NCI-H1417 (cell line): ENCODE measurements at places on chromosomes 5 and 9.

- DNase-seq, result no peak
These were observed 62.4 kb downstream of the SHC3 start for GRCh38 chr9:89116064-89116804.

- DNase-seq, result no peak
These were observed 280.5 kb upstream of the ADAMTS16 start for GRCh38 chr5:4859500-4860235.

DNA sequence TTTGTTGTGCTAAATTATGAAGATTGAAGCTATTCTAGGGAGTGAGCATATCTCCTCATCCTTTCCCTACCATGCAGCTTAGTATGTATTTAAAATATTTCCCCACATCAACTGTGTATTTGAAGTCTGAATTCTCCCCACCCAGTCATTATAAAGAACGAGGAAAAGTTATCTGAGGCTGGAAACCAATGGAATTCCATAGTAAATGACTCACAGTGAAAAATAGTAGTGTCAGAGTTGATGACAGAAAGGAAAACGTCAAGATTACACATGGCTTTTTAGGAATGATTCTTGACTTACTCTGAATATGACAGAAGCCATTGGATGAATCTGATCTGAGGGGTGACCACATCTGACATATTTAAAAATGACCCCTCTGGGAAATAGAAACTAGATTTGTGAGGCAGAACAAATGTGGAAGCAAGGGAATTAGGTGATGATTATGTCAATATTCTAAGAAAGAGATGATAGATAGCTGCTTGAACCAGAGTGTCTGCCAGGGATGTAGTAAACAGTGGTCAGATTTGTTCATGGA is 1768.9 kb upstream of the CDH9 start:
- no peak for DNase-seq

DNA sequence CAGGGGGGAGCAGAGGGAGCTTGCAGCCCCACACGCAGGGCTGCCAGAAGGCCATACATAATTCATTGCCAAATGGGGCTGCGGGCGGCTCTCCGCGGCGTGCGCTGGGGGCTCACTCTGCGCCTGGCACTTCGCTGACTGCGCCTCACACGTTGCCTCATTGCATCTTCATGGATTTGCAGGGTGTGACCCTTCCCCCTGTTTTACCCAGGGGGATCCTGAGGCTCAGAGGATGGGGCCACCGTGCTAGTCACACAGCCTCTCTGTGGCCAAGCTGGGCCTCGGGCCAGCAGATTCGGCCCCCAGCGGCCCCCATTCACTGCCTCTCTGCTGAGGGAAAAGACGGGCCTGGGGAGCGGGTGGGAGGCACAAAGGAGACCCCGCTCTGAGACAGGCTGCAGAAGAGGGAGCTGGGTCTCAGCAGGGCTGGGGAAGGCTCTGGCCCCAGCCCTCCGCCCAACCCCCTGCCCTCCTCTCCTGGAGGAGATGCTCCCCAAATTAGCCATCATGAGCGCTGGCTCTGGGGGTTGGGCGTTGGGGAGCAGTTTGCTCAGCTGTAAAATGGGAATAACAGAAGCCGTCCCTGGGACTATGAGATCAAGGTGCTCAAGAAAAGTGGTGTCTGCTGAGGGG is 115.5 kb downstream of the C9orf50 start:
- DNase-seq, result no peak

DNA sequence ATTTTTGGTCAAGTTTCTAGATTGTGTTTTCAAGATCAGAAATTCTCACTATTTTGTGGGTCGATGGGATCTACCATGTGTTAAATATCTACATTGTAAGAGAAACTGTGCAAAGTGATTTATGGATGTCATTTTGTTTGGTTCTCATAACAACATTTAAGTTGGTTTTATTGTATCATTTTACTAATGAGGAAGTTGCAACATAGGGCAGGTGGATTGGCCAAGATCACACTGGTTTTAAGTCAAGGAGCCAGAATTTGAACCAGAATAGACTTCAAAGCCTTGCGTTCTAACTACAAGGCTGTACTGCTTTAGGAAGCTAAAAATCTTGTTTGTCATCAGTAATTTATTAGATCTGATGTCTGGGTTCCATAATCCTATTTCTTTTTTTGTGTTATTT is 23.4 kb downstream of the SH3TC2 start:
- no peak for DNase-seq

GRCh38 chr5:8481007-8481406 is 612.1 kb downstream of the MTRR start:
- no peak for DNase-seq

DNA sequence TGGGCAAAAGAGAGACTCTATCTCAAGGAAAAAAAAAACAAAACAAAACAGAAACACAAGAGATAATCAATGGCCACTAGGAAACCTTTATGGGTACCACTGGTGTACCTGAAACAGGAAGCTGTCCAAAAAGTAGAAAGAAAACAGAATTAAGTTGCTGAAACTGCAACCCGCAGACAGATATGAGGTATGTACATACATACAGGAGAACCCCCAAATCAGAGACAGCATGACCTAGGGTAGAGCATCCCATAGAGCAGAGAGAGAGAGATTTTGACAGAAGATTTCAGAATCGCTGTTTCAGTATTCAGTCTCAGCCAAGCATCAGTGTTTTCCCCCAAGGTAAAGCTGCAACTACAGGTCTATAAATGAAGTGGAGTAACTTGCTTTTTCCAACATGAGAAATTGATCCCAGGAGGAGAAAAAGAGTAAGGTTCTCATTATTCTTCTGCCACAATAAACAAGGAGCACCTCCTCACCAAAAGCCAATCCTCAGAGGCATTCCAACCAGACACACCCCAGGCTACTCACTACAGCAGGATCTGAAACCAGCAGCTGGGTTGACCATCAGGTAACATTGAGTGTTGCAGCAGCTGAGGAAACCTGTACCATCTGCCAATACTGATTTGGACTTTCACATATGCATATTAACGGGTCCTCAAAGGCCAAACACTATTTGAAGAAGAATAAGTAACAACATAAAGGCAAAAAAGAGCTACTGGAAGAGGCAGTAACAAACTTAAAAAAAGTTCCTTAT is 630.0 kb downstream of the TAF11L14 start:
- DNase-seq, result no peak

DNA sequence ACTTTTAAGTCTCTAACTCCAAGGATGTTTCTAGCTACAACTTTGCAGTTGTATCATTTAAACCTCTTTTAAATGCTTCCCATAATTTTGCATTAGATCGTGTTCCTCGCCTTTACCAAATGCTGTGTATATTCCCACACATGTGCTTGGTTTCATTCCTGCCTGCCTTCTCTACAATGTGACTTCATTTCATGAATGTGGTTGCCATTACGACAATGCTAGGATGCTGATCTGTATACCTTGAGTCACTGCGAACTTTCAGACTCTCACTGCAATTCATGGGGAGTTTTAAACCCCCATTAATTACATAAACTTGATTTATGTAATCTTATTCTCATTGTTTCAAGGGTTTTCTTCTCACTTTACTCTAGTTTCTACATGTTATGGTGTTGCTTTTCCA is 50.3 kb downstream of the UBE2QL1 start:
- DNase-seq, result no peak

GRCh38 chr5:74105126-74105780 is 479.3 kb downstream of the ARHGEF28 start:
- no peak for DNase-seq

GRCh38 chr5:32461441-32462120 is 17.0 kb upstream of the ZFR start:
- DNase-seq, result no peak

DNA sequence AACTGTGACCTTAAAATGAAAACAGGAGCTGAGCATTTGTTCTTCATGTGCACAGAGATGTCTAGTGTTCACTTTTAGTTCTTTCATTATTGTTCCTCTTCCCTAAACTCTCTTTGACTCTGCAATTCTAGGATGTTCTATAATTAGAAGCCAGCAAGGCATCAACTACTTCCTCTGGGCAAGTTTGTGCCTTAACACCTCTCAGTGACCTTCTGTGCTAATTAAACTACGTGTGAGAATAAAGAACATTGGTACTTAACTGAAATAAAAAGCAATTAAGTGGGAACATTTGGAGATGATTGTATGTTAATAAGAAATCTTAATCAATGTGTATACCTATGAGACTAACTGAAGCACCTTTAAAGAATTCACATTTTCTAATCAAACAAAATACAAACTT is 242.8 kb downstream of the RASEF start:
- no peak for DNase-seq

- no peak for DNase-seq
These were observed 9.6 kb downstream of the TMOD1 start for GRCh38 chr9:97510797-97511654.
